ENCODE measurements at places on chromosomes 2 and 18.

DNA sequence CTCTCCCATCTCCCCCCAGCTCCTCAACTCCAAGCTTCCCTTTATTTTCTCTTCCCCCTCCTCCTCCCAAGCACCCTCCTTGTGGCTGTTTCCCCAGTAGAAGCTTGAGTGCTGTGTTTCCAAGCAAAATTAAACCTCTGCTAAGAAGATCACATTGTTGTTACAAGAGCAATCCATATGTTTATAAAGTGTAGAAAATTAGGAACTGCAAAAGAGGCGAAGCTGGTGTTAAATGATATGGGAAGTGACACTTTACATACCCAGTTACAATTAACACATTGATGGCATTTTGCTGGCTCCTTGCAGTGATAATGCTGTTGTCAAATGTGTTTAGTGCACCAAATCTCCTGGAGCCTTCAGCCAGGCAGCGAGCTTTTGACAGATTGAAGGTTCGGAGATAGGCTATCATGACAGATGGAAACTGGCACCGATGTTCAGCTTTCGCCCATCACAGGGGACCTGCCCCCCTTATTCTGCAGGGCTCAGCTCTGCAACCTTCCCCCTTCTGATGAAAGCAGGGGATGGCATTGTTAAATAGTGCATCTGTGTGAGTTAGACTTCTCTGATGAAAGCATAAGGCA is 259.8 kb upstream of the ATP5MC3 start:
- DNase-seq = no peak

DNA sequence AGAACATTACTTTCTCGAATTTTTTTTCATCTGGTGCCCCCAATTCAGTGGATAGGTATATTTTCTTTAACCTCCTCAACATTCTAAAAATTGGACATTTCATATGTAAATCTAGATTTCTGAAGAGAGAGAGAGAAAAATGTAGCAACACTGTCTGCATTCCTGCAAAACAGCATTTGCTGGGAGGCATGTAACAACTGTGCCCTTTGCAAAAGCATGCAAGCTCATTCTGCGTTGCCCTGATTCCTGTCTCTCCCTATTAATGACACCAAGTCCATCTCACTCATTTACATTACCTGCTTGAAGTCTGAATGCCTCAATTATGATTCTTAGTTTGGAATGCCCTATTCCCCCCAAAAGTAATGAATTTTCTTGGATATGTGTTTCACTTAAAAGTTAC is 79.8 kb upstream of the BARD1 start:
- no peak for DNase-seq

GRCh38 chr2:177711483-177712265 is 319.1 kb downstream of the AGPS start:
- no peak for DNase-seq

GRCh38 chr2:84741182-84741822 is 139.6 kb downstream of the TRABD2A start:
- no peak for DNase-seq

DNA sequence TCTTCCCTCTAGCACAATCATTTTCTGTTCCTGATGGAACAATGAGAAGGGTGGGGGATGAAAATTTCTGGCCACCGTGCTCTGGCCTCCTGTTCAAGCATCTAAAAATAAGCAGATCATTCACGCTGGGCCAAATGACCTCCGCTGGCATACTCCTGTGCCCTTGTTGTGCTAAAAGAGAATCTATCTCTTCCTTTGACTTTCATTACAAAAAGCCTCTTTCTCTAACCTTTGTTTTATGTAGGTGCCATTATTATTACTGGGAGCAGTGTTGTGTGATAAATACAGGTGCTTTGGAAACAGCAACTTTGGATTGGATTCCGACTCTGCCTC is 44.6 kb upstream of the B3GNT2 start:
- DNase-seq = no peak

GRCh38 chr2:135225781-135226180 is 173.7 kb downstream of the RAB3GAP1 start:
- no peak for DNase-seq

DNA sequence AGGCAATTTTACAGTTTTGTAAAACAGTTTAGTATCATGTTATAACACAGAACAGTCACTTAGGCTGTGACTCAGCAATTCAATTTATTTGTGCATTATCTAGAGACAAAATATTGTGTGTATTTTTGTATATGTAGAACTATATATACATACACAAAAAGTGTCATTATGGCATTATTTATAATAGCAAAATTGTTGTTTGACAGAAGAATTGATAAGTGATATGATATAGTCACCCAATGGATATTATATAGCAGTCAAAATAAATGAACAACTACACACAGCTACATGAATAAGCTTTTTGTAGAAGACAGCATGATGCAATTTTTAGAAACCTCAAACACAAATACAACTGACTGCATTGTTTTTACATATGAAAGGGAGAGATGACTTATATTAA is 334.0 kb downstream of the TRIB2 start:
- DNase-seq = no peak

- no peak for DNase-seq
Observed at GRCh38 chr18:35019933-35020332, 21.3 kb upstream of the MAPRE2 start.
